ENCODE measurements at places on chromosomes 1 and 21.
A peak's percentile ranks its signal among the peaks of the same experiment; 100 is the strongest.

DNA sequence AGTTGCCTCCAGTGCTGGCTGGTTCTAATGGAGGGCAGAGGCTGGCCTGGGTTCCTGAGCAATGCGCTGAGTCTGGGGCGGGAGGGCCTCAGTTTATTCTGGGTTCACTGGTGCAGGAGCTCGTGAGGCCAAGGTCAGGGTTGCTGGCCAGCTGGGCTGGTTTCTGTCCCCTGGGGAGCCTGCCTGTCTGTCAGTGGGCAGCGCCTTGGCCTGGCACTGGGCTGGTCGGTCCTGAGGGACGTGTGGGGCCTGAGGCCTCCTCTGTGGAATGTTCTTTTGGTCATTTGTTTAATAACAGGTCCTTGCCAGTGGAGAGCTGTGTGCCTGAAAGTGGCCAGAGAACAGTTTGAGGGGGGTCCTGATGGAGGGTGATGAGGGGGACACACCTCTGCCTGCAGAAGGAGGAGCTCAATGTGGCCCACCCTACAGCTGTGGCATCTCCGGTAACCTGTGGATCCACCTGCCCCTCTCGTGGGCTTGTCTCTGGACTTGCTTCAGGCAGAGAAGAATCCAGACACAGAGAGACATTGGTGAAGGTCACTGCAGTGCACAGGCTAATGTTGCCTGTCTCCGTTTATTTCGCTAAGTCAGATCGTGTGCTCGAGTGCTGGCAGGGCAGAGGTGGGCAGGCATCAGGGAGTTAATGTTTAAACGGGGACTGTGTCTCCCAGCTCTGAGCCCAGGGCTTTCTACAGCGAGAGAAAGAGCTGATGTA, 34.6 kb downstream of the COQ8A start:
- DNase-seq = no peak

- DNase-seq = peak; percentile 84
These were observed 46.4 kb downstream of the ELF3 start for GRCh38 chr1:202056644-202057334.

DNA sequence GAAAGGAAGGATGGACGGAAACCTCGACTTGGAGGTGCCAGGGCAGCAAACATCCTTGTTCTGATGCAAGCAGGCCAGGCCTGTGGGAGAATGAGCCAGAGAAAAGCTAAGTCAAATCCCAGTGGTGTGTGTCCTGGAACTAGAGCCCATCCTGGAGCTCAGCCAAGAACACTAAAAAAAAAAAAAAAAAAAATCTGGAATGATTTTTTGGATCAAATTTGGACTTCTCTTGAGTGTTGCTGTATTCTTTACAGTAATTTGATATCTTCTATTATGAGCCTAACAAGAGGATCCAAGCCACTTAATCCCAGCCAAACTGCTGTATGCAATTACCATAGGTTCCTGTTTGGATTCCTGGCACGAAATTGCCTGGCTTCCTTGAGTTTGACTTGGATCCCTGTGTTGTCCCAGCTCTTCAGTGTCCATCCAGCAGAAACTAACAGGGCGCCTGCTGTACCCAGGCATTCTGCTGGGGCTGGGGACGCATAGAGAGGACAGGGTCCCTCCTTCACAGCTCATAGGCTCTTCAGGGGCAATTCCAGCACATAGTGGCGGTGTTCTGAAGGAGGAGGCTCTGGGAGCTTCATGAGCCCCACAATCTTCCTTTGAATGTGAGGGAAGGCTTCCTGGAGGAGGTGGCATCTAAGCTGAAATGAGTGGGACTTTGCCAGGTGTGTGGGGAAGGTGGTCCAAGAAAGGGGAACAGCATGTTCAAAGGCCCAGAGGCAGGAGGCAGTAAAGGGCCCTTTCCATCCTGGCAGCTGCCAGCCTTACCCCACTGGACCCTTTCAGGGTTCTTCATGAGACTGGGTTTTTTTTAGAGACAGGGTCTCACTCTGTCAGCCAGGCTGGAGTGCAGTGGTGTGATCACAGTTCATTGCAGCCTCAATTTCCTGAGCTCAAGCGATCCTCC, 24.7 kb downstream of the EPHX1 start:
- peak; percentile 72 for DNase-seq

DNA sequence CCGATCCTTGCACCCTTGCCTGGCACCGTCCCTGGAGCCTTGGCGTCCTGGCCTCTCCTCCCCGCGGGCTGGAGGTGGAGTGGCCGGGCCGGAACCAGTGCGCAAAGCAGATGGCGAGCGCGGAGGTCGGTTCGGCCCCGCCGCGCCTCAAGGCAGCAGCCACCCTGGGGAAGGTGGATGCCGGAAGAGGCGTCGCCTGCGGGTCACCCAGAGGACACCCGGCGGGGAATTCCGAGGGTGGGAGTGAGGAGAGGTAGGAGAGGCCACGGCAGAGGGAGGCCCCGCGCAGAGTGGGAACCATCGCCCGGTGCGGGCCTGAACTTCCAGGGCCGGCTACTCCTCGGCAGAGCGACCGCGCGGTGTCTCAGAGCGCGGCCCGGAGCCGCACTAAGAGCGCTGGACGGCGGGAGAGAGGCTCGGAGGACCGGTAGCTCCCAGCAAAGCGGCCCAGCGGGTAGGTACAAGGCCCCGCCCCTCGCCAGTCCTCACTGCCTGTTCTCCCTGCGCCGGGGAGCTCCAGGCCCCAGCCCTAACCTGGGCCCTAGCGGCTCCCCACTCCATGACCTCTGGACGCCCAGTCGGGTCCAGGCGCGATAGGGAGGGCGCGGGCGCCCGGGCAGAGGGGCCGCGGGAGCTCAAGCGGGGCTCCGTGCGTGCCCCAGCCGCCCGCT, at the start of gene RNF207:
Gene RNF207, plus strand, starts transcription at position 271 of the 671 bp plus-strand sequence. CDS start 417 bp downstream, outside the sequence.
- DNase-seq = no peak

DNA sequence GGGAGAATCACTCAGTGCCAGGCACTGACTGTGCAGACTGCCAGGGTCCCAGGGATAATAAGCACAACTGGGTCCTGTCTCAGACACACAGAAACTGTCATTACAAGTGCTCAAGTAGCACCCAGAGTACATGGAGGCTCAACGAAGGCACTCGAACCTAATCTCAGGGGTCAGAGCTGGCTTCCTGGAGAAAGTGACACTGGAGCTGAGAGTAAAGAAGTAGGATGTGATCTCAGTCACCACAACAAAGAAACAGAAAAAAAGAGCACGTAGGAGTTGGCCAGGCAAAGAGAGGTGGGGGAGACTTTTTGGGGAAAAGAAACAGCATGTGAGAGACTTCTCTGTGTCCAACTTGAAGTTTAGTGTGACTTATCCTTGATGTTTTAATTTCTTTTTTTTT, 1.3 kb downstream of the CATSPER4 start:
- no peak for DNase-seq

DNA sequence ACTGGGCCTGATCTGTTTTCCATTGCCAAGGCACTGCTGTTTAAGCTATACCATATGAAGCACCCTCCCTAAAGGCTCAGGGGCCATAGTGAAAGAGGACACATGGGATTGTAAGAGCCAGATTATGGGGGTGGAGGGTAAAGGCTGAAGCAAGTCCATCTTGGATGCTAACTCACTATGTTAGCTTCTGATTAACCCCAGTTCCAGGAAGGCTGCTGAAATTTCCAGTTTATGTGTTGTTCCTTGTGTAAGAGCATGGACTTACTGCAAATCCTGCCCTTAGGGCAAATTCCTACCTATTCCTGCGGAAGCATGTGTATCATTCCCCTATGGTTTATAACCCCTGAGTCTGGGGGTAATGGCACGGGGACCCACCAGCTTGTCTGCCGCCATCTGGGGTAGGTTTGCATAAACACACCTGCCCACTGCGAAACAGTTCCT, 91.8 kb upstream of the SERBP1 start:
- DNase-seq = no peak

DNA sequence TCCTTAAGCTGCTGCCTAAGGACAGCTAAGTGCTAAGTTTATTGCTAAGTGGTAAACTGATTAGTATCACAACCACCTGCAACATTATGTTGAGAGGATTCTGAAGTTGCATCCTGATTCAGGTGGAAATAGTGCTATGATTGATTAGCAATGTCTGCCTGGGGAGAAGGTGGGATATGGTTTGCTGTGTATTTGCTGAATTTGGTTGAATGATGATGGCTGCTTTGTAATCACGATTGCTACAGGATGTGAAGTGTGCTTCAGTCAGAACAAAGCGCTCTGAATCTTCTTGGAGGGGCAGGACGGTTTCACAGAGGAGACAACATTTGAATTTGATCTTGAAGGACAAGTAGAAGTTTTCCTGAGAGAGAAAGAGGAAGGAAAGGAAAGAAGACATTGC, 226.0 kb downstream of the ST6GALNAC3 start:
- no peak for DNase-seq

DNA sequence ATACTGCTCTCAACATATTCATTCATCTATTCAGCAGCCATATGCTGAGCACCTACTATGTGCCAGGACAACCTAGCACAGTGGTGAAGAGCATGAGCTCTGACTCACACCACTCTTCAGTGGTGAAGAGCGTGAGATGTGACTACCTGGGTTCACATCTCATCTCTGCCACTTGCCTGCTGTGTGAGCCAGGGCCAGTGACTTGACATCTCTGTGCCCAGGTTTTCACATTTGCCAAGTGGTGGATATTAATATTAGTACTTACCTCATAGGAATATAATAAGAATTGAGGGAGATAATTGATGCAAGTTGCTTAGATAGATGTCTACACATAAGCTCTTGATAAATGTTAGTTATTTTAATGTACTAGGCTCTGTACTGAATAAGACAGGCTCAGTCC, 488.9 kb downstream of the PTPRU start:
- DNase-seq = no peak

DNA sequence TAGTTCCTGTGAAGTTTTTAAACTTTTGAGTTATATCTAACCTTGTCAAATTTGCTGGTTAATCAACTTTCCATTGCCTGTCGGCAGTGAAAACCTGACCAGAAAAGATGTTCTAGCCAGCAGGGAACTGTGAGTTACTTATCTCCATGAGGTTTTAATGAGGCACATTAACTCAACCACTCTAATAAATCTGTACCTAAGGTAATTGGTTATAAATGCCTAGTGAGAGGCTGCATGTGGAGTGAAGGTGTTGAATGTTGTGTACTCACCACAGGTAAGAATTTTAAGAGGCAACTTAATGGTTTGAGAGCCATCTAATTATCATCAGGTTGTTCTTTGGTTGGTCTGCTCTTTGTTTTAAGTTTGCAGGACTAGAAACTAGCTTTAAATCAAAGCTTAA, 138.4 kb upstream of the LHX8 start:
- DNase-seq = no peak

- DNase-seq = no peak
These were observed 61.5 kb downstream of the DIPK1A start for GRCh38 chr1:92899780-92900179.

GRCh38 chr1:198681252-198681651, 42.4 kb downstream of the PTPRC start:
- DNase-seq = no peak

GRCh38 chr1:208641579-208642280, 397.5 kb upstream of the PLXNA2 start:
- no peak for DNase-seq

GRCh38 chr1:172277989-172278388, 142.5 kb upstream of the C1orf105 start:
- DNase-seq = no peak

GRCh38 chr1:215118081-215118480, 35.5 kb downstream of the KCNK2 start:
- DNase-seq = no peak

Data from NCI-H2171 (cell line).